ENCODE measurements at places on chromosomes 11 and 22.
A peak's percentile ranks its signal among the peaks of the same experiment; 100 is the strongest.

DNA sequence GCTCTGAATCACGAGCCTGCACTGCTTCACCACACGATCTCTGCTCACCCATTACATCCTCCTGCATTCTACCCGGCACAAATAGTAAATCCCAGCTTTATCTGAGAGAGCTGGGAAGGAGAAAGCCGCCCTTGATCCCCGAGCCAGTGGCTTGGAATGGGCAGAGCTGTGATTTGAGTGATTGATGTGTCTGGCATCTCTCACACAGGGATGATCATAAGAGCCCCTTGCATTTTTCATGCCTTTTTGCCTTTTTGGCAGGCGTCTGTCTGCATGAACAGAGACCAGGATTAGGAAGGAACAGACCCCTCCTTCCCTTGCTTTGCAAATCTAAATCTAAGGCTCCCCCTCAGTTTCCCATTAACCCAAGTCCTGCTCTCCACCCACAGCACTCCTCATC, 945.3 kb downstream of the NTM start:
- H3K27ac ChIP-seq, result no peak overlapping the region
- H3K36me3 ChIP-seq, result no peaks in the 10 kb centered on the region
- no peaks in the 10 kb centered on the region for H3K27me3 ChIP-seq
- no peak overlapping the region for H3K4me3 ChIP-seq
- no peaks in the 10 kb centered on the region for H3K4me1 ChIP-seq
- DNase-seq, result no peak

- H3K36me3 ChIP-seq, result no peaks in the 10 kb centered on the region
- no peaks in the 10 kb centered on the region for H3K27me3 ChIP-seq
Measured at GRCh38 chr11:132137981-132138313, 767.5 kb downstream of the NTM start.

GRCh38 chr11:109112821-109113280, 309.1 kb upstream of the C11orf87 start:
- no peaks in the 10 kb centered on the region for H3K4me1 ChIP-seq
- no peaks in the 10 kb centered on the region for H3K36me3 ChIP-seq
- H3K27ac ChIP-seq, result no peak overlapping the region
- H3K4me3 ChIP-seq, result no peak overlapping the region
- no peak for DNase-seq

GRCh38 chr11:559020-559620, 1.4 kb downstream of the LMNTD2 start:
- H3K4me1 ChIP-seq, result peaks cover 7% of the 10 kb centered on the region
- H3K27ac ChIP-seq, result no peak overlapping the region
- DNase-seq, result no peak
- no peak overlapping the region for H3K4me3 ChIP-seq
- H3K27me3 ChIP-seq, result no peaks in the 10 kb centered on the region
- H3K36me3 ChIP-seq, result peaks cover 12% of the 10 kb centered on the region

- H3K4me3 ChIP-seq, result no peak overlapping the region
- H3K27me3 ChIP-seq, result no peaks in the 10 kb centered on the region
- no peaks in the 10 kb centered on the region for H3K4me1 ChIP-seq
- H3K36me3 ChIP-seq, result no peaks in the 10 kb centered on the region
- peak; percentile 43 for DNase-seq
- H3K27ac ChIP-seq, result no peak overlapping the region
Measured at GRCh38 chr11:78564490-78565467, 9.9 kb downstream of the NARS2 start.

DNA sequence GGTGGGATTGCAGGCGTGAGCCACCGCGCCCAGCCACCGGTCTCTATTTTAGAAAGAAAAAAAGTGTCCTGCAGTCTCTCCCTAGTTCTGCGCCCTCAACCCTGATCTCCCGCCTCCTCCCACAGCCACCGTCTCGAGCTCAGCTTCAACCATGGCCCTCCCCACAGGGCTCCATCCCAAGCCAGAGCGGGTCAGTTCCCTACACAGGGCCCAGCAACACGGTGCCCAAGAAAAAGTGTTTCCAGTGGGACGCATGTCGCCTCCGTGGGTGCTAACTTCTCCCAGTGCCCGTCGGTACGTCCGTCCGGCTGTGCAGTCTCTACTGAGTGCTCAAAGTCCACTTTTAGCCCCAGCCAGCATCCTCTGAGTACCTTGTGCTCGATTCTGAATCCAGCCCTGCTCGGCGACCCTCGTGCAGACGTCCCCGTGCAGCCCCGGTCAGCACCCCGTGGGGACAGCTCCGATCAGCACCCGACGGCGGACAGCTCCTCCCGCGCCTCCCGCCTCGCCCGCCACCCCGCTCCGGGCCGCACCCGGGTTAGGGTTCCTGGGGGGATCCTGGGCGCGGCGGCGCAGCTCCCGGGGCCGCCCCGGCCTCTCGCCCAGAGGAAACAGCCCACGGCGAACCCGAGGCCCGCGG, 657 bp upstream of the MAPK8IP2 start:
- peaks cover 57% of the 10 kb centered on the region for H3K27me3 ChIP-seq
- peak; percentile 59 for DNase-seq
- no peaks in the 10 kb centered on the region for H3K4me1 ChIP-seq
- H3K4me3 ChIP-seq, result peak overlapping the region; percentile 23
- no peaks in the 10 kb centered on the region for H3K36me3 ChIP-seq
